ENCODE measurements at places on chromosomes 7 and 10. TPM values are rescaled to one million over a fixed set of nuclear protein-coding genes. Genes with fewer than 3 reads are reported as not detected.

DNA sequence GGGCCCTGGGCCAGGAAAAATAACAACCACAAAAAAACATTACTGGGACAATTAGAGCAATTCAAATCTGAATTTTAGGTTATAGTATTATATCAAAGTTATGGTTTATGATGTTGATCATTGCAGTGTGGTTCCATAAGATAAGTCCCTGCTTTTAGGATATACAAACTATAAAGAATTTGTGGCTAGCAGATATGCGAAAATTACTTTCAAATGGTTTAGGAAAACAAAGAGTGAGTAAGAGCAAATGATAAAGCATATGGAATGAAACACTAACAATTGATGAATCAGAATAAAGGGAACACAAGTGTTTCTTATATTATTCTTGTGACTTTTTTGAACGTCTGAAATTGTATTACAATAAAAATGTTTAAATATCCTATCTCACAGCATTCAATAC, 64.4 kb upstream of the HECTD2 start:
- DNase-seq = no peak

DNA sequence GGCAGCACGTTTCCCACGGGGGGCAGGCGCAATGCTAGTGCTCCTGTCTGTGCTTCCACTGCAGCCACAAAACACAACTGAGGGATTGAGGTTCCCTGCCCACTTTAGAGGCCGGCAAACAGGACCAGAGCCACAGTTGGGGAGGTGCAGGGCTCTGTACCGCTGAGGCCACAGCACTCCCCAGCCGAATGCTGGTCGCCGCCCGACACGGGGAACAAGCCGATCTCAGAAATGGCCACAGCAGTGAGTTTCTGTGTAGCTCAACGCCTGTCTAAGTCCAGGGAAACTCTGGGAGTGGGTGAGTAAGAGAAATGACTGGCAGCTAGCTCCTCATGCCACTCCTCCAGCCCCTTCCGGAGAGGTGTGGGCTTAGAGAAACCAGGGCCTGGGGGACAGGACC, 194.0 kb upstream of the VWC2 start:
- no peak for DNase-seq

- no peak for DNase-seq
Observed at GRCh38 chr7:22578007-22578733, 78.2 kb upstream of the STEAP1B start.

DNA sequence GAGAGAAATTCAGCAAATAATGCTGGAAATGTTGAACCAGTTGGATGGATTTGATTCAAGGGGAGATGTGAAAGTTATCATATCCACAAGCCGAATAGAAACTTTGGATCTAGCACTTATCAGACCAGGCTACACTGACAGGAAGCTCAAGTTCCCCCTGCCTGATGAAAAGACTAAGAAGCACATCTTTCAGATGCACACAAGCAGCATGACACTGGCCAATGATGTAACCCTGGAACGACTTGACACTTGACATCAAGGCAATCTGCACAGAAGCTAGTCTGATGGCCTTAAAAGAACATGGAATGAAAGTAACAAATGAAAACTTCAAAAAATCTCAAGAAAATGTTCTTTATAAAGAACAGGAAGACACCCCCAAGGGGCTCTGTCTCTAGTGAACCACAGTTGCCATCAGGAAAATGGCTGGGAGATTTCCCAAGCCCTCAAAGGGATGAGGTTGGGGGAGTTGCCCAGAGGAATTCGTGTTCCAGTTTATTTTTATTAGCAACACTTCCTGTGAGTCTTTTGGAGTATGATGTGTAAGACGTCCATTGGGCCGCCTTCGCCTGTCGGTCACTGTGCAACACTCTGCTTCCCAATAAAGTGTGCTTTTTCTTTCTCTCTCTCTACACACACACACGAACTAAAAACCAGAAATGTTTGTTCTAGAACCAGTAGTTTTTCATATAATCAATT, 200.0 kb downstream of the HIBADH start:
- no peak for DNase-seq

Gene TUBAL3
- total RNA-seq = 0.11 TPM

DNA sequence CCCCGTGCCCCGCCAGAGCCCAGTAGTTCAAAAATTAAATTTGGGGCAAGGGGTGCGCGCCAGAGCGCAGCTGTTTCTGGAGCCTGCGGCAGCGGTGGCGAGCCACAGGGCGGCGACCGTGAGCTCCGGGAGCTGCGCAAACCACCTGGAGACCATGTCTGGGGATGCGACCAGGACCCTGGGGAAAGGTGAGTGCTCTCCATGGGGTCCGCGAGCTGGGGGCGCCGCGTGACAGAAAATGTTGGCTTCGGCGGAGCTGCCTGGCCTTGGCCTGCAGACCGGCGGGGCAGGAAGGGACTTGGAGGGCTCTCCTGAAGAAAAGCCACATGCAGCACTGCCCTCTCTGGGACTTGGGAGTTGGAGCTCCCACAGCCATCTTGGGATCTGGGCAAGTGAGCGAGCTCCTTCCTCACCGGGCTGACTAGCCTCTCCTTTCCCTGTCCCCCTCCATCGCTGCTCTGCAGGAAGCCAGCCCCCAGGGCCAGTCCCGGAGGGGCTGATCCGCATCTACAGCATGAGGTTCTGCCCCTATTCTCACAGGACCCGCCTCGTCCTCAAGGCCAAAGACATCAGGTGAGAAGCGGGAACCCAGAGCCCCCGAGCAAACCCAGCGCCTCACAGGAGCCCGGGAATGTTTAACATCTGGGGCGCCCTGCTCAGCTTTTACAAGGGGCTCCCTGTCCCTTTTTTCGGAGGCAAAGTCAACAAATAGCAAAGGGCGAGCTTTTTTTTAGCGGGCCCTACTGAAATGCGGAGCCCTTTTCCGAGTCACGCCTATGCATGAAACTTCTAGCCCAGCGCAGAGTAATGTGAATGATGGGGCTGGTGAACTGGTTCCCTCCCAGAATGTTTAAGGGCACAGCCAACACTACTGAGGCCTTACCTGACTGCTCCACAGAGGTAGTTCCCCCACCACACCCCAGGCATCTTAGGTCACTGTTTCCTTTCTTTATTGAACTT, 6.1 kb downstream of the GSTO2 start:
- DNase-seq = peak; percentile 60

DNA sequence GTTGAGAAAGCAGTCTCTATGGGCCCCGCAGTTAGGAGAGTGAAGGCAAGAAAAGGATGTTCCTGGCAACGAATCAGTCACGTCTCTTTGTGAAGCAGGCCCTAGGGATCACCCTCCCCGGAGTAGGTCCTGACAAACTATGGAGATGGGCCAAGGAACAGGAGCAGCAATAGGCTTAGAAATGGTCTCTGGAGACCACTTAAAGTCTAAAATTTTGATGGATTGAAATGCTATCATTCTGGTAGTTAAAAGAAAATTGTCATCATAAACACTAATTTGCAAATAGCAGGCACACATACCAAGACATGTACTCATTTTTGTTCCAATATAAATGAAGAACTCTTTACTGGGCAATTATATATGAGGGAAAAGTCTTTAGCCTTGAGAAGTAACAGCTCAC, 123.5 kb downstream of the ITGB8 start:
- DNase-seq = no peak

GRCh38 chr7:140314573-140315480, 83.5 kb downstream of the SLC37A3 start:
- DNase-seq = no peak

Data from Right ventricle myocardium superior (tissue), 1 donor.